CD4-positive, alpha-beta T cell treated with Interleukin-15 for 1 hour (primary cell): ENCODE measurements at places on chromosomes 5 and 9.

DNA sequence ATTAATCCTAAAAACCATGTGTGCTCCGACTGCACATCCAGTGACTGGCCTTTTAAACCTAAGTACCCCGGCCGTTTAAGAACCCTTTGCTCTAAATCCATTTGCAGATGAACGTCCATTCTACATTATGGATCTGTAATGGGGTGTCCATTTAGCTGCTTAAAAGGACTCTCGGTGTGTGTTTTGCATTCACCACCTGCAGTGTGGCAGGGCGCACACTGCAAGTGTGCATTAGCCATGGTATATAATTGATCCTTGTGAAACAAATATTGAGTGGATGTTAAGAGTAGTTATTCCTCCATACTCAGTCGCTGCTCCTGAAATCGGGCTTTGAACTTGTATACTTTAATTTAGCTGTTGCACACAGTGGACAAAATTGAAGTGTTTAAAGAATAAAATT is 190.1 kb upstream of the WWC1 start:
- DNase-seq, result no peak

DNA sequence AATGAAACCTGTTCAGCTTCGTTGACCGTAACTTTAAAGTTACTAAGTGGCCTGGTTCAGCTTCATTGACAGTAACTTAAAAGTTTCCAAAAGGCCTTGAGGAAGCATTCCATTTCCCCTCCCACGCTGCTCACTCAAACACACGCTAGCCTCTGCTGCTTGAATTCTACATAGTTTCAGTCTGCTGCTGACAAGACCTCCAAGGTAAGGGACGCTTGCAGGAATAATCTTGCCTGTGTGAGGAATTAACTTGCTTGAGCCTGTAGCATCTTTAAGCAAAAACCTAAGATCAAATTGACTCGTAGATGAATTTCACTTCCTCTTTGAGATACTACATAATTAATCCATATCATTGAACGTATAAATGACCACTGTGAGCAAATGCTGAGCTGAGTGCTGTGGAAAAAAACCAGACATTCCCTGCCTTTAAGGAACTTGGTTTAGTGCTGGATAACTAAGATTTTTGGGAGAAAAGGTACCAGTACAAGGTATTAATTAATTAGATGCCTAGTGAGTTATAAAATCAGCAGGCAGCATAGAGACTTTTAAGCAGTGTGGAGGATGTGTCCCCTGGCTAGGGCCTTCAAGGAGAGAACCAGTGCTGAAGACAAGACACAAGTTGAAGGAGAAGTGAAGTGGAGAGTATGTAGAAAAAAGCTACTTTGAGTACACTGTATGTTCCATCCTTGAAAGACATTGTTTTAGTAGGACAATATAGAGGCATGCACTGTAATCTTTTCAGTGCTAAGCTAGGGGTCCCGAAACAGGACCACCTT is 39.2 kb downstream of the GRAMD2B start:
- DNase-seq, result no peak

DNA sequence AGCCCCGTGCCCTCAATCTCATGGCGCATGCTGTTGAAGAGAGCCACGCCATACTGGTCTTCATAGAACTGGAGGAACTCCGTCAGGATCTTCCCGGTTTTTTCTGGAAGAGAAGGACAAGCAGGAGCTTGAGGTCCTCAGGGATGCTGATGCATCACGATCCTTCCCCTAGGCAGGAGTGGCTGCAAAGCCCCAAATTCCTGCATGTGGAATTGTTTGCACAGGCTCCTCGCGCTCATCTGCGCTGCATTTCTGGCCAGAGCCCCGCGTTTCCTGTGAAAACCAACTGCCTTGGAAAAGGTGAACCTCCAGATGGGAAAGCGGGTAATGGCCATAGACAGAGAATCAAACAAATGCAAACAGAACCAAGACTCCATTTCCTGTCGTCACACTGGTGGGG is 80.4 kb downstream of the LRSAM1 start:
- no peak for DNase-seq

GRCh38 chr5:93359296-93359959 is 221.6 kb downstream of the NR2F1-AS1 start:
- no peak for DNase-seq

DNA sequence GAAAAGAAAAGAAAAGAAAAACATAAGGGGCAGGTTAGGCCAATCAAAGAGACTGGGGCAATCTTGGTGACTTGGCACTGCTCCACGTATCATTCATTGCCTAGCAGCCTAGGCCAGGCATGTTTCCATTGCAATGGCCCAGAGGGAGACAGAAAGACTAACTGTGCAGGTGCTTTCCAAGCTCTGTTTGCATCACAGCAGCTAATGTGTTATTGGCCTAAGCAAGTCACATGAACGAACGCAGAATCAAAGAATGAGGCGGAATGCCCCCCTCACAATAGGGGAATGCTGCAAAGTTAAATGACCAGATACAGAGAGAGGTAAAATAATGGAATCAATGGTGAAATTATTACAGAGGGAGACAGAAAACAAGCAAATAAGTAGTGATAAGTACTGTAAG is 11.1 kb upstream of the VPS13A start:
- no peak for DNase-seq

- DNase-seq, result no peak
Measured at GRCh38 chr5:135112008-135112725, 78.1 kb upstream of the PITX1 start.

DNA sequence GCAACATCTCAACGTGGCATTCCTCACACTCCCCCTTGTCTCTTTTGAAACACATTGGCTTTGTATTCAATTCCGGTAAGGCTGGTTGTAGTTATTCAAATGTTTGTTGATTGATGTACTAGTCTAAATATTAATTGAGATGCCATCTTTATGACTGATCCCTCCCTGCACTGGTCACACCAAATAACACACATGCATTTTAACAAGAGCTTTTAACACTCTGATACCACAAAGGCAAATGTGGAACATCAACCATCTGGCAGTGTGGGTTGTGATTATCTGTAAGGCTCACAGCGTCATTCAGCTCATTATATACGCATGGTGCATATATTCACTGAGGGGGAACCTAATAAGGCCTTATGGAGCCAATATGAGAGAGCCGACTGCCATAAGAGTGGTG is 305.0 kb downstream of the TENT4A start:
- no peak for DNase-seq

GRCh38 chr5:154501566-154501965 is 23.5 kb upstream of the HAND1 start:
- no peak for DNase-seq

DNA sequence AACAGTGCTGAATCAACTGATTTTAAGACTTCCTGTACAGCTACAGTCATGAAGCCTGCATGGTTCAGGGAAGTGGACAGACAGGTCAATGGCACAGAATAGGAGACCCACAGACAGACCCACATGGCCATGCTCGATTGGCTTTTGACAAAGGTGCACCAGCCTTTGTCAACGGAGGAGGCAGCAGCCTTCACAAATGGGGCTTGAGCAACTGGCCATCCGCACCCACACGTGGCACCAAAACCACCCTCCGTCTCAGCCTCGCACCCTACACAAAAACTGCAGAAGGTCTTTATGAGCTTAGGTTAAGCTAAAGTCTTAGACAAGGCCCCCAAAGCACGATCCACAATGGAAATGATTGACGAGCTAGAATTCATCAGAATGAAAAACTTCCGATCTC is 59.5 kb upstream of the UBAC1 start:
- DNase-seq, result no peak

DNA sequence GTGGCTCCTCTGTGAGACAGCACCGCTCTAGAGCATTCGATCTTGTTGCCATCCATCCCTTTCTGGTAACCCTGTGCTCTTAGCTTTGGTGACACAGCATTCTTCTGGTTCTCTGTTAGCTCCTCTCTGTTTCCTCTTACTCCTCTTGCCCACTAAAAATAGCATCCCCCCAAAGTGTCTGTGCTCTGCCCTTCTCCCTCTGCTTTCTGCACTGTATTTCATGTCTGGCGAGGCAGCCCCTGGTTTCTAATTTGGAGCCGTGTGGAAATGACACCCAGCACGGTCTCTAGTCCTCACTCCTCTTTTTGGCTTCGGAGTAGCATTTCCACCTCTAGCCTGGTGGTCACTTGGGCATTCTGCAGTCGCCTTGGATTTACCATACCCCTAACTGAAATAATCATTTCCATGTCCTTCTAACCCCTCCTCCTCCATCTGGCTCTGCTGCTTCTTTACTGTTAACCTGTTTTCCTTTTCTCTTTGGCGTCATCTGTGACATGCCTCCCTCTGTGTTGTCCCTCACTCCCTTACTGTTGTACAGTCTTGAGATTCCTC is 23.8 kb downstream of the NPR3 start:
- no peak for DNase-seq

- peak; percentile 1 for DNase-seq
Measured at GRCh38 chr9:134210511-134210907, 46.1 kb upstream of the RNU6ATAC start.

DNA sequence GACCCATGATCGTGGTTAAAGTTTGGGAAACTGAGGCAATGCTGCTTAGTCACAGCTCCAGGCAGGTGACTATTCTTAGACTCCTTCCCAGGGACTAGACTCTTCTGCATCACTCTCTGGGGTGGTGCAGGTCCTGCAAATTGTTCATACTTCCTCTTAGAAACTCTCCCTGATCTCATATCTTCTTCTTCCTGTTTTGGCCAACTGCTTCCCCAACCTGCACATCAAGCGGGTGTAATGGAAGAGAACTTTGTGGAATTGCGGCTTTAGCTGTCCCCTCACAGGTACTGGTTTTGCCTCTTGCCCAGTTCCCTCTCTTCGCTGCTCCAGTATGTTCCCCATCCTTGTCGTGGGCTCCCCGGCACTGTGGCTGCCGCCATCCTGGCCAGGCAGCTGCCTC is 111.5 kb upstream of the CTSL start:
- DNase-seq, result no peak

GRCh38 chr9:99139868-99140267 is 35.0 kb downstream of the TGFBR1 start:
- no peak for DNase-seq

DNA sequence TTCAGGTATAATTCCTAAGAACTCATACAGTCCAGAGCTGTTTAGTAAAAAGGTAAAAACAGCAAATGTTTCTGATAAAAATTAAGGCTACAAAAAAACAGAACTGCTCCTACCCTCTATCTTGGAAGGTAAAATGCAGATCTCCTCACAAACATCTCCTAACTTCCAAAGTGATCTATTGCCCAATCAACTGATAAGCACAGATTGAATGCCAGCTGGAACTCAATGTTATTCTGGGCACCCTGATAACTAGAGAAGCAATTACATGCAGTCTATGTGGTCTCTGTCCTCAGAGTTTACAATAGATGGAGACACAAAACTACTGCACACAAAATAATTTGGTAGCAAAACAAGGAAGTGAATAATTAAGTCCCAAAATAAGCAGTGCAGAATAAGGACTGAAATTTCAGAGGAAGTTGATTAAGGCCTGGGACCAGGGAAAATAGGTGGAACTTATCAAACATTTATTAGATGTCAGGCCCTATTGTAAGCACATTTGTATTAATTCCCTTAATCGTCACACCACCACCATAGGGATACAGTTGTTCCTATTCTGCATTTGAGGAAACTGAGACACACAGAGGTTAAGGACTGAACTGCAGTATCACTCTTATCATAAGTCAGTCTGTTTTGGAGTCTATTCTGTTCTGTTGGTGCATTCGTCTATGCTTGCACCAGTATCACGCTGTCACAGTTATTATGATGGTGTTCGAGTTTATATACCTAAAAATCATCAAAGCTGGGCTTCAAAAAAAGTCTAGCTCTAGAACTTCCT is 102.2 kb upstream of the TARS1 start:
- DNase-seq, result no peak

GRCh38 chr9:129166623-129167557 is 11.2 kb downstream of the IER5L start:
- peak; percentile 45 for DNase-seq

GRCh38 chr5:76299592-76299991 is 103.5 kb upstream of the IQGAP2 start:
- no peak for DNase-seq

- no peak for DNase-seq
Measured at GRCh38 chr9:110452227-110452801, 114.7 kb upstream of the TXNDC8 start.

GRCh38 chr9:33270146-33270545 is 5.3 kb downstream of the CHMP5 start:
- DNase-seq, result no peak

DNA sequence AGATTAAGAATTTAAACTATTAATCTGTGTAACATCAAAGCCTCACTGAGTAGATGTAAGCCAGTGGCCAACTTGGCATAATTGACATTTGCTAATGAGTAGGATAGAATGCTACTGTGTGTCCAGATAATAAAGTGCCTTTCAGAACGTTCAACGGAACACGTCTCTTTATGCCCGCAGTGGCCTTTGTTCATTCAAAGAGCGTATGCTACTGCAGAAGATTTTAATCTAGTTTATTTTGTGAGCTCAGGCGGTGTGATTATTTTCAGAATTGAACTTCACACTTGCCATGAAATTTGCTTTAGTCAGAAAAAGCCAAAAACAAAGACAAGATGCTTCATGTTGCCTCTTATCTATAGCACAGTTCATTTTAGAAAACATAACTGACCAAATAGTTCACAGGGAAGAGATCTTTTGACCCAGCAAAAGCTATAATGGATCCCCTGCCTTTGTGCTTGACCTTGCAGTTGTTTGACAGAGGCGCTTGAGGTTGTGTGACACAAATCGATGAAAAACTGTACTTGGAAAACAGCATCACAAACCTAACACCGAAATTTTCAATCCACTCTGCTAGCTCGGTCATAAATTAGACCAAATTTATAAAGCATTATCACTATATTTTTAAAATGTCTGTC is 530.9 kb upstream of the TYRP1 start:
- DNase-seq, result no peak

- no peak for DNase-seq
Measured at GRCh38 chr9:99075246-99075912, 29.5 kb upstream of the TGFBR1 start.
